Stimulated activated CD4-positive, alpha-beta T cell treated with anti-CD3 and anti-CD28 coated beads, Interleukin-15, amount 100 ng/mL, for 24 hours (primary cell): ENCODE measurements at places on chromosomes 12 and 14.

DNA sequence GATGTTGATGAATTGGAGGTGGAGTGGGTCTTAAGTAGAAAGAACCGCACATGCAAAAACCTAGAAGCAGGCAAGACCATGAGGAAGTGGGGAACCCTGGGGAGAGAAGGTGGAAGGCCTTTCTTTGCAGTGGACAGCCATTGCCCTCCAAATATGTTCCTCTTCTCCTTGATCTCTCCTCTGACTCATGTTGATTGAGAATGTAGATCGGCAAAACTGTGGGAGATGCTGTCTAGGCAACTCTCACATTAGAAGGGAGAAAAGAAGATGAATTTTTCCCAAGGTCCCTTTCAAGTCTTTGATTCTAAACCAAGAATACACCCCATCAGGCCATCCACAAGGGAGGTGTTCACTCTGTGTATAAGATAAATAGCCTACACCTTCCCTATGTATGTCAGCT is 257.5 kb downstream of the MSRB3 start:
- no peak for DNase-seq

DNA sequence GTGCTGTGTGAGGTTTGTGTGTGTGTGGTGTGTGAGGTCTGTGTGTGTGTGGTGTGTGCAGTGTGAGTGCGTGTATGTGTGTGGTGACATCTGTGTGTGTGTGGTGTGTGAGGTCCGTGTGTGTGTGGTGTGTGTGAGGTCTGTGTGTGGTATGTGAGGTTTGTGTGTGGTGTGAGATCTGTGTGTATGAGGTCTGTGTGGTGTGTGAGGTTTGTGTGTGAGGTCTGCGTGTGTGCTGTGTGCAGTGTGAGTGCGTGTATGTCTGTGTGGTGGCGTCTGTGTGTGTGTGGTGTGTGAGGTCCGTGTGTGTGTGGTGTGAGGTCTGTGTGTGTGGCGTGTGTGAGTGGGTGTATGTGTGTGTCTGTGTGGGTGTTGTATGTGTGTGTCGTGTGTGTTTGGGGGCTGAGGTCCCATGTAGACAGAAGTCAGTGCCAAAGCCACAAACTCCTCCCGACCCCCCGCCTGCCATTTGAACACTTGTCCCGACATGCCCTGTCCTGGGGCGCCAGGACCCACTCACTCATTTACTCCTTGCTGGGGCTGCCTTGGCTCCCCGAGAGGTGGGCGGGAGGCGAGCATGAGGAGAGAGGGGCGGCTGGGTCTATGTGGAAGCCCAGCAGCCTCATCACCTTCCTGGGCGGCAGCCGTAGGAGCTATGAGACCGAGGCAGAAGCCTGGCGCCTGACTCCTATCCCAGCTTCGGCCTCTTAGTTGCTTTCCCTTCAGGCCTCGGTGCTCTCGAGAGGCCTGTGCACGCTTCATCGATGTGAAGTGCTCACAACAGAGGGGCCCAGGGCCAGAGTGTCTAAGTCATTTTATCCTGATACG is 20.5 kb downstream of the RILPL1 start:
- DNase-seq: no peak

DNA sequence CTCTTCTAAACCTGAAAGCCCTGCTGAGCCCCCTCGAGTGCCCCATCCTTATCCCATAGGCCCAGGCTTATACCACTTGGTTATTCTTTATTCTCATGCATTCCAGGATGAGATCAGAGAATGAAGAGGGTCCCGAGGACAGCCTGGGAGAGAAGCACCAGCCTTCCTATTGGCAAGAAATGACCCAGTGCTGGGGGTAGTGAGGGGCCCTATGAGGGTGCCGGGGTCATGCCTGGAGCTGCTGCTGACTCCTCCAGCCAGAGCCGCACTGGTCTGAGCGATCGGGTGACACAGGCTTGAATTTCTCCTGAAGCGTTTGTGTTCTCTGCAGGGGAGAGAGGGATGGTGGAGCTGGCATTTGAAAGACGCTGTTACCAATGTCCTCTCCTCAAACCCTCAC is 18.1 kb downstream of the MORN3 start:
- no peak for DNase-seq

GRCh38 chr12:102629262-102629888 is 149.0 kb upstream of the IGF1 start:
- no peak for DNase-seq

GRCh38 chr14:88825078-88825458 is 617 bp downstream of the TTC8 start:
- DNase-seq: no peak

GRCh38 chr12:89877671-89878070 is 169.0 kb upstream of the ATP2B1 start:
- no peak for DNase-seq

DNA sequence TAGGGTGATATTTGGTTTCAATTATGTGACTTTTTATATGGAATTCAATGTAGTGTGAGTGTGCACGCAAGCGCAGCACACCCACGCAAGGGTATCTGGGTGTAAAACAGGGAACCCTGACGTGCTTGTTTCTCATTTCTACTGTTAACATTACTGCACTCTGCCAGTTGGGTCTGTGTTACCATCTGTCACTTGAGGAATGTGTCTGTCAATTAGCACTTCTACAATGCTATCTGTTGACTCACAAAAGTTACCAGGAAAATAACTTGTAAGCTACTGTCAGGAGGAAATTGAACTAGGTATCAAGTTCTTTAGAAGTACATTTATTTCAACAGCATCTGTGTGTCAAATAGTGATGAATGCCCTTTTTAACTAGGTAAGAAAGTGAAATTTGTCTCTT is 695.5 kb upstream of the LRFN5 start:
- DNase-seq: no peak

- no peak for DNase-seq
These were observed 207.3 kb upstream of the OR4E1 start for GRCh38 chr14:21880918-21881317.

GRCh38 chr14:102590667-102591099 is 1.8 kb upstream of the RCOR1 start:
- DNase-seq: no peak

DNA sequence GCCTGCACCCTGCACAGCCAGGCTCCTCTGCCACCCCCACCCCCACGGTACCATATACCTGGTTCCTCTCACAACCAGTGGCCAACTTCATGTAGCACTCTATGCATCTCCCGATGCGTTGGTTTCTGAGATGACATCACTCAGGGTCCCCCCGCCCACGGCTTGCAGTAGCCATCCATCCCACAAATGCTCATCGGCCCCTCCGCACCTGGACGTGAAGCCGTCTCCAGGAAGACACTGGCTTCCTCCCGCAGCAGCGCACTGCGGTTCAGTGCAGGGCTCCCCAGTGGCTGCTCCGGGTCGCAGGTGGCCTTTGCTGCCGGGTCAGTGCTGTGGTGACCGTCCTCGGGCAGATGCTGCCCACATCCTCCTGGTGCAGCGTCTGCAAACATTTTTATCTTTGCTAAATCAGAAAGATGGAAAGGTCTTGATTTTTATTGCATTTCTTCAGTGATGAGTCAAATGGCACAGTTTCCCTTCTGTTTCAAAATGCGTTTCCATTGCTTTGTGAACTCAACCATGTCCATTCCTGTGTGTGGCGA is 27.5 kb upstream of the MMP17 start:
- DNase-seq: no peak

DNA sequence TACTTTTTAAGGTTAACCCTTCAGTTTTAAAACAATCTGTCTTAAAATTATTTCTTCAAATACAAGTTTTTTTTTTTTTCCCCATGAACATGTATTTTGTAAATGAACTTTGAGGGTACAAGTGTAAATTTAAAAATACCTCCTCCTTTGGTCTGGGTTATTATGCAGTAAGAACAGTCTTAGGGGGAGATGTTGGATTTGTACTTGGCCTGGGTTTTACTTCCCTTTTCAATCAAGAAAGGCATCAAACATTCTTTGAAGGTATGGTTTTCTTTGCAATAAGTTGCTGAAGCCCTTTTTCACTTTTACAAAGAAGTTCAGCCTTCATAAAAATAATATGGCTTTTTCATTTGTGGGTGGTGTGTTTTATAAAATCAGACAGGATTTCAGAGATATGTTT is 20.5 kb downstream of the WBP11 start:
- DNase-seq: no peak

- DNase-seq: no peak
These were observed 104.9 kb downstream of the PDZRN4 start for GRCh38 chr12:41293011-41293410.

DNA sequence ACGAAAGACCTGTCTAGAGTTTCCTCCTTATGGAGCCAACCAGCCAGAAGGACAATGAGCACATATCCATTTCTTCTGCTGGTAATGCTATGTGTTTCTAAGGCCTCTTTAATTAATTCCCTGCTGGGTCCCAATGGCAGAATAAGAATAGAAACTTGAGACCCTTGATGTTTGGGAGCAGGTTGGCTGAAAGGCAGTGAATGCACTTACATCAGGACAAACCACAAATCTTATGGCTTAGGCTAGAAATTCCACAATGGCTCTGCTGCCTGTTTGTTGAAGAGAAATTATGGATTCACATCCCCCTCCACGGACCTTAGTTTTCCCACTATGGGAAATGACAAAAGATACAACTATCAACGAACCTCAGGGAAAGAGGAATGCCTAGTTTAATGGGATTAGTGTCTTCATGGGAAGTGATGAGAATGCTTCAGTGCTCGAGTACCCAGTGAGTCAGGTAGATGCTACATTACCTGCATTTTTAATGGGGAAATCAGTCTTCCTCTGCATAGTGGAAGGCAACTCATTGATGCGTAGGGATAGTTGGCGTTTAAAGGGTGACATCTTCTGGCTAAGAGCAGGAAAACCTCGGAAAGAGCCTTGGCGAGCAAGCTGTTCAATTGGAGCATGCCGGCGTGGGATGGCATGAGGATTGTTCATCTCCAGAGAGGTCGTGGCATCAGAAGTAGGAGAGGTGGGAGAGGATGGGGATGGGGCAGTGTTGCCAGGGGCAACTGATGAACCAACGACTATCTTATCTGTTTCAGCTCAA is 46.5 kb downstream of the PAPLN start:
- DNase-seq: no peak

- DNase-seq: no peak
These were observed 193.4 kb upstream of the AMIGO2 start for GRCh38 chr12:47273191-47273626.

GRCh38 chr12:111401167-111401605 is 4.5 kb upstream of the SH2B3 start:
- no peak for DNase-seq

DNA sequence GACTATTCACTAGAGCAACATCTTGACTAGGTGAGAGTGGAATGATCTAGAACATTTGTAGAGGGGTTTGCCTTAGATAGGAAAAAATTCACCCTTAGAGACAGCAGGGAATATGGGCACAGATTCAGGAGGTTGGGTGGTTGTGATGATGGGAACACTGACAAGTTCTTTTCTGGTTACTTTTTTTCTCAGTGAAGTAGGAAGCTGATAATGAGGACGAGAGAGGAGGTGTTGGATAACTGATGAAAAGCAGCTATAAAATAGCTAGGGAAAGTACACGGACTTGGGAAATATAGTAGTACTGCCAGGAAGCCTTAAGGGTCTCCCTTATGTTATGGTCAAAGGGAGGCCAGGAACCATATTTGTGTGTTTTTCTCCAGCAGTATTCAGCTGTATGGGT is 250.5 kb downstream of the SSPN start:
- no peak for DNase-seq

GRCh38 chr12:132639956-132640520 is 21.5 kb downstream of the P2RX2 start:
- DNase-seq: no peak

GRCh38 chr12:86600664-86601231 is 344.6 kb upstream of the MGAT4C start:
- no peak for DNase-seq

GRCh38 chr12:101779200-101779599 is 39.9 kb upstream of the SYCP3 start:
- DNase-seq: no peak

DNA sequence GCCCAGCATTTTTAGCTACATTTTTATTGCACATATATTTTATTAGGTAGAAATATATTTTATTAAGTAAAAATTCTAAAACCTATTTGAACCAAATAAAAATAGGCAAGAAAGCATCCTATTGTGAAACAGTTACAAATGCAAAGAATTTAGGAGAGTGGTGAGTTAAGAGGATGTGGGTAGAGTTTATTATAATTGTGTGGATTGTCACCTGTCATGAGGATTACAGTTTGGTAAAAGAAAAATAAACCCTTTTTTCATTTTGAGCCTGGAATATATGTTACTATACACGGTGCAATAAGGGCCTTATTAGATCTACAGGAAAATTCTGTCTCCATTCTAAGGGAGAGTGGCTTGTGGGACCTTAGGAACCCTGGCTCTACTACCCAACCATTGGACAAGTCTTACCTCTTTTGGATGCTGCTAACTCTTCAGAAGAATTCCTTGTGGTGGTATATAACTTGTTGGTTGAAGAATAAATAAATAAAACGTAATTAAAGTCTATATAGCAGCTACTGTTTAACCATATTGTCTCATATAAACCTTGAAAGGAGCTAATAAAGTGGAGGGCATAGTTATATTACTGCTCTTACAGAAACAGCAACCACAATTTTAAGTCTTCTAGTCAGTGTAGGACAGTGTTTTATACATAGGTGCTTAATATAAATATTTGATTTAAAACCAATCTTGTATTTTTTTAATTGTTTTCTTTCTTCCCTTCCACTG is 67.8 kb downstream of the FGD4 start:
- DNase-seq: no peak

GRCh38 chr12:121017966-121018491 is 1.7 kb upstream of the C12orf43 start:
- DNase-seq: no peak

DNA sequence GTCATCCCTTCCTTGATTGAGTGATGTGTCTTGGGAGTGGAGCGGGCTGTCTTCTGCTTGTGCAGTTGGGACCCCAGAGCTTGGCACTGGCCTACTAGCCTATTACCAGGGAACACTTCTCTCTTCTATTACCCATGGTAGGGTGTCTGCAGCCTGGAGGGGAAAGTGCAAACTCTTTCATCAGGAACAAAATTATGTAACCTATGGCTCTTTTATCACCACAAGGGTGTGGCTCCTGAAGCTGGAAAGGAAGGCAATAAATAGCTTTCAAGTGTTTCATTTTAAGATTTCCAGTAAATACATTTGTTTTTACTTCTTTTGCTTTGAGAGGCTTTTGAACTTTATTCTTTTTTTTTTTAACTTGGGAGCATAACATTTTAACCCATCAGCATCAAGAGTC is 349.7 kb upstream of the FAR2 start:
- no peak for DNase-seq

DNA sequence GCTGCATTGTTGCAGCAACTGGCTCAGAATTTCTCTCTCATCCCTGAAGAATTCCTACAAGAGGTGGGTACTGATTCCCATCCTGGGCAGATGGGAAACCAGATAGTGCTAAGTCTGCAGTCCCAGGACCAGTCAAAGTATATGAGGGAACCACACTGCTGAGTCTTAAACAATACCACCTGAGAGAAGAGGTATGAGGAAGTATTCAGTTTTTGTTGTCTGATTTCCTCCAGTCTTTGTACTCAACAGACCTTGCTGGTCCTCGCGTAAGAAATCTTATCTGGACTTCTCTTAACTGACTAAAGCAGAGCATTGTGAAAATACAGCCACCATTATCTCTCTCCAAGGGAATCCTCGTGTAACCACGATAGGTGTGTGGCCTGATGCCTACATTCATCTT is 3.6 kb upstream of the EDDM3A start:
- DNase-seq: no peak

GRCh38 chr12:66345956-66346355 is 43.7 kb downstream of the HELB start:
- DNase-seq: no peak

- no peak for DNase-seq
These were observed 19.4 kb upstream of the EIF5 start for GRCh38 chr14:103314496-103315277.
